Esophagus squamous epithelium (tissue), 5 donors: ENCODE measurements at places on chromosomes 4 and X. TPM values are rescaled to one million over a fixed set of nuclear protein-coding genes. Genes with fewer than 3 reads are reported as not detected.

XK gene
- 2.5 TPM for total RNA-seq

USP26 gene
- total RNA-seq = not detected

PCDH18 gene
- total RNA-seq = 20.4 TPM

REELD1 gene
- not detected for total RNA-seq

DNA sequence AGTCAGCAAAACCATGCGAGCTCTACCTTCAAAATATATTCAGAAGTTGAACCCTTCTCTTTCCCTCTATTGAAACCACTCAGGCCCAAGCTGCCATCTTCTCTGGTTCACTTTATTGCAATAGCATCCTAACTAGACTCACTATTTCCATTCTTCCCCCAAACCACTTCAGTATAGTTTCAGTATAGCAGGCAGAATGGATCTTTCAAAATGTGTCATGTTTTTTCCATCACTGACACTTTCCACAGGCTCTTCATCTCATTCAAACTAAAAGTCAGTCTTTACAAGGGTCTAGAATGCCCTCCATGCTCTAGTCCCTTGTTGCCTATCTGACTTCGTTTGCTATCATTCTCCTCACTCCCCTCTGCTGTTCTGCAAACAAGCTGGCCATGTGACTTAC, 274.4 kb downstream of the IDS start:
- H3K4me1 ChIP-seq = no peaks in the 10 kb centered on the region
- no peak for DNase-seq
- H3K27ac ChIP-seq = no peak overlapping the region
- H3K36me3 ChIP-seq = no peaks in the 10 kb centered on the region

DNA sequence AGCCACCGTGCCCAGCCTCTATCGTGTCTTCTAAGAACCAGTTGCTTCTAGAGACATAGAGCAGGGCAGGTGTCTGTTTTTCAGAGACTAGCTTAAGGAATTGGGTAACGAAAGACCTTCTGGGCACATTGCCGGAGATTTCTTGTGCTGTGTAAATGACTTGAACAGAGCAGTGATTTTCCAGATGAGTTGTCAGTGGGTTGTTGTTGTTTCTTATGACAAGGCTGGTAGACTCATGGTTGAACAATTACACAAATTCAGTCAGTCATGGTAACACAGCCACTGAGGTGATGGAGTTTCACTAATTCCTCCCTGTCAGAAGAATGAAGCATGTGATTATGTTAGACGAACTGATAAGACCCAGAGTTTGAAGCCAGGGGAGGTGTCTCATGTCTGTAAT, 20.5 kb upstream of the DDX3X start:
- no peaks in the 10 kb centered on the region for H3K27me3 ChIP-seq
- no peaks in the 10 kb centered on the region for H3K4me1 ChIP-seq

DNA sequence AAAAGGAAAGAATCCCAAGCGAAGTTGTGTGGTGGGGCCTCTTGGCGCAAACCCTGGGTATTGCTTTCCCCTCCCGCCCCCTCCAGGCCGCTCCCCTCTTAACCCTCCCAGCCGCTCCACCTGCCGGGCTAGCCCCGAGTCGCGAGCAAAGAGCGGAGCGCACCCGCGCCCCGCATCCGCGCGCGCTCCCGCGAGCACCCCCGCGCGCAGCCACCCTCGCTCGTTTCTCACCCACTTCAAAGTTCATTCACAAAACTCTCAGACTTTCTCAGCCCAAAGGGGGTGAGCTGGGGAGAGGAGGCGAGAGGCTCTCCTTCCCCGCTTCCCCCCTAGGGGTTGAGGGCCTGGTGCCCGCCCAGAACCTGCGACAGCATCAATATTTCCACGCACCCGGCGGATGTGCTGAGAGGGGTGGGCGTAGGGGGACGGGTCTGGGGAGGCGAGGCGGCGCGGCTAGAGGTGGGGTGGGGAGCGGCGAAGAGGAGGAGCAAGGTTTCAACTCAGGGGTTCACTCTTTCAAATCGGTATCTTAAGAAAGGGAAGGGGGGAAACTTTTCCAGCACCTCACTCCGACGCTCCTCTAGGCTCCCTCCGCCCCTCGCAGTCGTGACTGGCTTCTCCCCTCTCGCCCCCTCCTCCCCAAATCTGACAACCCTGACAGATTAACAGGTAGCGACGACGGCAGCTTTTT, 1.8 kb downstream of the MAML3 start:
- peak overlapping the region; percentile 99 for H3K27ac ChIP-seq
- H3K4me1 ChIP-seq = no peaks in the 10 kb centered on the region
- no peaks in the 10 kb centered on the region for H3K36me3 ChIP-seq
- H3K27me3 ChIP-seq = no peaks in the 10 kb centered on the region
- DNase-seq = no peak

DNA sequence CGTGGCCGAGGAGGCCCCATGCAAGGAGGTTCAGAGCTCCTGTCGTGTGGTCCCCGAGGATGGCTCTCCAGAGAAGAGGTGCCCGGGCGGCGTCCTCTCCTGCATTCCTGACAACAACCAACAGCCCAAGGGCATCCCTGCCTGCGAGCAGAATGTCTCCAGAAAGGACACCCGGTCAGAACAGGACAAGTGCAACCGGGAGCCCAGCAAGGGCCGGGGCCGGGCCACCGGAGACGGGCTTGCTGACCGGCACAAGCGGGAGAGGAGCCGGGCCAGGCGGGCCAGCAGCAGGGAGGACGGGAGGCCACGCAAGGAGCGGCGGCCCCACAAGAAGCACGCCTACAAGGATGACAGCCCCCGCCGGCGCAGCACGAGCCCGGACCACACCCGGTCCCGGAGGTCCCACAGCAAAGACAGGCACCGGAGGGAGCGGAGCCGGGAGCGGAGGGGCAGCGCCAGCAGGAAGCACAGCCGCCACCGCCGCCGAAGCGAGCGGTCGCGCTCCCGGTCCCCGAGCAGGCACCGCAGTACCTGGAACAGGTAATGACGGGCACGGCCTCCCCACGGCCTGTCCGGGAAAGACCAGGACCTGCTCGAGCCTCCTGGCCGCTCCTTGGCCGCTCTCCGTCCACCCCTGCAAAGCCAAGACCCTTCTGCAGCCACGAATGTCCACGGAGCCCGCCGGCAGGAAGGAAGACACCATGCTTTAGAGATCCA, 9.8 kb downstream of the AKAP17A start:
- H3K27ac ChIP-seq = no peak overlapping the region
- peaks cover 45% of the 10 kb centered on the region for H3K36me3 ChIP-seq
- H3K27me3 ChIP-seq = no peaks in the 10 kb centered on the region
- no peak for DNase-seq

DNA sequence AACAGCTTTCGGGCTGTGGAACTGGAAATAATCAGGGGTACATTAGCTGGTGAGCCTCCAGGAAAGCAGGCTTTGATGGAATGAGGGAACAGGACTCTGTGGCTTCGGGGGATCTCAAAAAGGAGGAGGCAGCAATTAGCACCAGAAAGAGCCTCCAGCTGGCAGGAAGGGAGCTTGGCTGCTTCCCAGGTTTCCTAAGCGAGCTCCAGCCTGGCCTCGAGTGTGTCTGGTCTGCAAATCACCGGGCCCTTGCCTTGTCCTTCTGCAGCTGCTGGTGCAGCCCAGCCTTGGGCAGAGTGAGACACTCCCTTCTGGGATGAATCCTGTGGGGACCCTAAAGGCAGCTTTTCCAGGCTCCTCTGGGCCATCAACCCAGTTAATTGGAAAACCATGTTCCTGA, 10.7 kb upstream of the PDHA1 start:
- no peaks in the 10 kb centered on the region for H3K27me3 ChIP-seq
- H3K36me3 ChIP-seq = no peaks in the 10 kb centered on the region
- DNase-seq = no peak
- H3K4me1 ChIP-seq = no peaks in the 10 kb centered on the region
- H3K27ac ChIP-seq = no peak overlapping the region

DNA sequence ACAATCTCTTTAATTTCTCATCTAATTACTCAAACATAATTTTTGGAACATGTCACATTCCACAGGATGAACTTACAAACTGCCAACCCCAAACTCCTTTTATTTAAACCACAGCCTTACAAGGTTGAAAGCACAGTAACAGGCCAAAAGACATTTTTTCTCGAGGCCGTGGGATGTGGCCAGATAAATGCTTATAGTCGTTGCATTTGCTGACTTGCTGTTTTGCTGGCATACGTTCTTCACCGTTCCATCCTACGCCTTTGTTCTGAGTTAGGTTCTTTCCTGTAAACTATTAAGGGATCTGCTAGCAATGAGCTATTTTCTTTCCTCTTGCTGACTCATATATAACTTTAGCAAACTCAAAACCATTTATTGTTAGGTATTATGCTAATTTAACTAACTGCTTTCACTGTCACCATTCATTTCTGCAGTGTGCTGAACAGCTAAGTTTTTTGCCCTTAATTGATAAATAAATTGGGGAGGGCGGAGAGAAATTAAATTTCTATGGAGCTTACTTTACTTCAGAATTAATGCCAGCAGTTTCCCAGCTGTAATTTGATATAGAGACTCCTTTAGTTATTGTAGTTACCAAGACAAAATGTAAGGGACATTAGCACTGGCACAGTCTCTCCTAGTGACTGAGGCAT, 135.1 kb upstream of the PACRGL start:
- no peaks in the 10 kb centered on the region for H3K27me3 ChIP-seq
- no peak for DNase-seq
- H3K4me3 ChIP-seq = no peak overlapping the region
- H3K27ac ChIP-seq = no peak overlapping the region
- no peaks in the 10 kb centered on the region for H3K4me1 ChIP-seq
- no peaks in the 10 kb centered on the region for H3K36me3 ChIP-seq

- H3K36me3 ChIP-seq = no peaks in the 10 kb centered on the region
- H3K27me3 ChIP-seq = no peaks in the 10 kb centered on the region
- H3K27ac ChIP-seq = no peak overlapping the region
Observed at GRCh38 chrX:36436361-36436760, 516.8 kb downstream of the CFAP47 start.

GRCh38 chr4:1360423-1361283, 13.6 kb downstream of the UVSSA start:
- H3K27ac ChIP-seq = peak overlapping the region; percentile 29
- H3K4me3 ChIP-seq = no peak overlapping the region
- H3K27me3 ChIP-seq = no peaks in the 10 kb centered on the region

- H3K27ac ChIP-seq = no peak overlapping the region
- H3K4me3 ChIP-seq = no peak overlapping the region
- no peaks in the 10 kb centered on the region for H3K36me3 ChIP-seq
- H3K27me3 ChIP-seq = no peaks in the 10 kb centered on the region
- H3K4me1 ChIP-seq = no peaks in the 10 kb centered on the region
- no peak for DNase-seq
Observed at GRCh38 chr4:67234296-67234695, 311.0 kb downstream of the CENPC start.

- no peak for DNase-seq
- peak overlapping the region; percentile 73 for H3K27ac ChIP-seq
- no peak overlapping the region for H3K4me3 ChIP-seq
- peaks cover 24% of the 10 kb centered on the region for H3K4me1 ChIP-seq
Observed at GRCh38 chr4:24764345-24764744, 31.0 kb upstream of the SOD3 start.

- DNase-seq = no peak
- H3K27ac ChIP-seq = no peak overlapping the region
- H3K4me1 ChIP-seq = no peaks in the 10 kb centered on the region
- no peaks in the 10 kb centered on the region for H3K27me3 ChIP-seq
- no peak overlapping the region for H3K4me3 ChIP-seq
Observed at GRCh38 chrX:70496491-70496890, 51.9 kb downstream of the DLG3 start.

GRCh38 chr4:23889814-23890341, at the start of gene PPARGC1A:
Gene PPARGC1A, minus strand, starts transcription at chr4:23890047. Its CDS starts 90 bp downstream, at chr4:23889957.
- H3K36me3 ChIP-seq = no peaks in the 10 kb centered on the region
- no peak for DNase-seq
- H3K4me3 ChIP-seq = peak within 1 kb of the TSS; percentile 63
- H3K4me1 ChIP-seq = peaks cover 59% of the 10 kb centered on the region

DNA sequence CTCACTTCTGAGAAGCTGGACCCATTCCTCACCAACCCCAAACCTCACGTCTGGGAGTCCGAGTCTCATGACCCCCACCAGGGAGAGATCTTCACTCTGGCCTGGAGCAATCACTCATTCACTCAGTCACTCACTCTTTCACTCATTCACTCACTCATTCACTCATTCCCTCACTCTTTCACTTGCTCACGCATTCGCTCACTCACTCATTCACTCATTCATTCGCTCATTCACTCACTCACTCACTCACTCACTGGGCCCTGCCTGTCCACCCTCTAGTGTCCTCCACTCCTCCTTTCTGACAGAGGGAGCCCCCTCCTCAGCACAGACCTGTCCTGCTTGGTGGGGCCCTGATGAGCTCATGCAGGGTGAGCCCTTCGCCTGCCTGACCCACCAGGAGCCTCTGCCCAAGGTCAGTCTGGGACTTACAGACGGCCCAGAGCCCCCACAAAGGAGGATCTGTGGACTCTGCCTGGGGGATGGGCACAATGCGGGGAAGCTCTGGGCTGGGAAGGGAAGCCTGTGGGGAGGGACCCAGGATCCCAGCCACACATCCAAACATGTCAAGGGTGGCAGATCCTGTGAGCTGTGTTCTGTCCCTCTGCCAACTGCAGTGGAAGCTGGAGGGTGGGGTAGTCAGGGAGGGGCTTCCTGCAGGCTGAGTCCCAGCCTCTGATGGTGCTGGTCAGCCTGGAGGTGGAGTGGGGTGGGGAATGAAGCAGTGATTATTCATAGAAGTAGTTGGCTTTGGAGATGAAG, 18.5 kb downstream of the CPZ start:
- H3K36me3 ChIP-seq = no peaks in the 10 kb centered on the region
- DNase-seq = no peak
- H3K4me1 ChIP-seq = peaks cover 5% of the 10 kb centered on the region
- H3K27me3 ChIP-seq = no peaks in the 10 kb centered on the region
- no peak overlapping the region for H3K4me3 ChIP-seq

DNA sequence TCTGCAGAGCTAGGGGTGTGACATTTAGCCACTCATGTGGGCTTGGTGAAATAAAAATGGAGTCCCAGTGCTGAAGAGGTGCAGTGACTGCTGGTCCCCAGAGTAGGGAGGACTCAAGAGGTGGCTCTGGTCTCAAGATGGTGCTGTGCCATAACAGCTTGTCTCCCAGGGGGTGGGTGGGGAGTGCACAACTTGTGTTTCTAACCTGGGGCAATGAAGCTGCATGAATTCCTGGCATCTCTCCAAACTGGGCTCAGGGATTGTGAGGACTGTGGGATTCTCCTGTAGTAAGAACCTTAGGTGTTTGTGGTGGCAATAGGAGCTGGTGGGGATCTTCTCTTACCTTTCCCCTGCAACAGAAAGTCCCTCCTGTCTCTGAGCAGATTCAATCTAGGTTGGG, 278.9 kb upstream of the SFRP2 start:
- no peak overlapping the region for H3K27ac ChIP-seq
- no peaks in the 10 kb centered on the region for H3K4me1 ChIP-seq
- H3K27me3 ChIP-seq = no peaks in the 10 kb centered on the region
- no peak overlapping the region for H3K4me3 ChIP-seq
- no peak for DNase-seq

DNA sequence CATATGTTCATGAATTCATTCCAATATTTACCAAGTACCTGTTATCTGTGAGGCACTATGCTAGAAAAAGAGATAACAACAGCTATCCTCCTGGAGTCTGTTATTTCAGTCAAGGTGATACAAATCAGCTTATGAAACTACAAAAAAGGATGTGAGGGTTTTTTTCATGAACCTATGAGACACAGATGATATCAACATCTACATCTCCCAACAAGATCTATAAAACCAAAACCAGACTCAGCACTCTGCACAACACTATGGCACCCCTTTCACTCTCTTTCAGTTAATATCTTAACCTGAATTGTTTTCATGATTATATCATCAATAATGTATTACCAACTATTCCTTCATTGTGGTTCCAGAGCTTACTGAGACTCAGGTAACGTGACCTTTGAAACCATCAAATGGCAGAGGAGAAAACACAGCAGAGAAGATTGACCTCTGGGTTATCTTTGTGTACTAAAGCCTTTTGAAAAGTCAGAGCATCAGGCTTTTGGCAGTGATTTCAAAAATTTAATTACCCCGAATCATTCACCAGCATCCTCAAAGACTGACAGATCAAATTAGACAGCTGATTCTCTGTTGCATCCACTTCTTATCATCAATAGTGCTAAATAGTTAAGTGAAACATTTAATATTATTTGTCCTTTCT, 244.6 kb upstream of the FTHL17 start:
- H3K27me3 ChIP-seq = no peaks in the 10 kb centered on the region
- H3K27ac ChIP-seq = no peak overlapping the region
- no peak overlapping the region for H3K4me3 ChIP-seq
- no peaks in the 10 kb centered on the region for H3K4me1 ChIP-seq
